Epithelial cell of proximal tubule (primary cell): ENCODE measurements at places on chromosomes 1 and 21.

DNA sequence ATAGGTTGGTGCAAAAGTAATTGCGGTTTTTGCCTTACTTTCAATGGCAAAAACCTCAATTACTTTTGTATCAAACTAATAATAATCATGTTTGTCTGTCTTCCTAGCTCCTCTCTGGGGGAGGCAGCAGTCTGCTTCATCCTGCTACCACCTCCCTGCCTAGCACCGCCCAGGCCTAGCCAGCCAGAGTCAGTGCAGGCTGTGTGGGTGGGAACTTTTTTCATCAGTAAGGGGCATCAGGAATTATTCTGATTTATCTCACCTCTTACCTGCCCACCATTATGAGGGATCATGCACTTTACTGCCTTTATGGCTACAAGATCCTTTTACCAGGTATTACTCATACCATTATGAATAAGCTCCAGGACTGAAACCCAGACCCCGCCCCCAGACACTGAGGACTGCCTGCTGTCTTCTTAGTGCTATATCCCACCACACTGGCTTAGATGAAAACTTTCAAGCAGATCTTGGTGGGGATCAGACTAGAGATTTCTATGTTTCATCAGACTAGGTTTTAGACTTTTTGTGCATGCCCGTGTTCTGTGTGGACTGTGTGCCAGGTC is 116.4 kb downstream of the PBX1 start:
- DNase-seq: no peak

GRCh38 chr1:246629976-246630375 is 63.7 kb downstream of the CNST start:
- DNase-seq: no peak

- no peak for DNase-seq
Measured at GRCh38 chr1:215730600-215730999, 163.5 kb downstream of the KCTD3 start.

DNA sequence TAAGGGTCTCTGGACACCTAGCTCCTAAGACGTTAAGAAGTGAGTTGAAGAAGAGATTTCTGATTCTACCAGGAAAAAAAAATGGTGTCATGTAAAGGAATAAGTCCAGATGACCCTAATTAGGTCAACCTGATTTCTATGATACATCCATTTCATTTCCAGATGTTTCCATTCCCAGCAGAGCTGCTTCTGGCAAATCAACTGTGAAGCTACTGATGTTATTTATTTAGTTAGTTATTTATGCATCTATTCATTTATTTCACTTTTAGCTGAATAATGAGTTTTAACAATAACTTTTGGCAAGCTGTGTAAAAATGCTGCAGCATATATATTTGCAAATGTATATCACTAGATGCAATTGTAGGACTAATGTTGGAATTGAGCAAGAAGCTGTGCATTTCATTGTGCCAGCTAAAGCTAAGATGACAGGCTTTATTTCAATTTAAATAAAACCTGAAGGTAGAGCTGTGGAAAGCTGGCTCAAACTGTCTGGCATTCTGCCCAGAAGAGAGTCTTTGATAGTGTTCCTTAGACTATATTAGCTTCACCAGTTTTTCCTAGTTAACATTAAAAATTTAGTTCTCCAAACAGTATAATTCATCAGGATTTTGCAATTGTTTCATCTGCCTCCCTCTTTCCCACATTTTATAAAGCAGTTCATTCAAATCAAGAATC is 1164.4 kb upstream of the ADGRL4 start:
- DNase-seq: no peak

- no peak for DNase-seq
Measured at GRCh38 chr1:15911927-15912326, 64.0 kb downstream of the ZBTB17 start.

DNA sequence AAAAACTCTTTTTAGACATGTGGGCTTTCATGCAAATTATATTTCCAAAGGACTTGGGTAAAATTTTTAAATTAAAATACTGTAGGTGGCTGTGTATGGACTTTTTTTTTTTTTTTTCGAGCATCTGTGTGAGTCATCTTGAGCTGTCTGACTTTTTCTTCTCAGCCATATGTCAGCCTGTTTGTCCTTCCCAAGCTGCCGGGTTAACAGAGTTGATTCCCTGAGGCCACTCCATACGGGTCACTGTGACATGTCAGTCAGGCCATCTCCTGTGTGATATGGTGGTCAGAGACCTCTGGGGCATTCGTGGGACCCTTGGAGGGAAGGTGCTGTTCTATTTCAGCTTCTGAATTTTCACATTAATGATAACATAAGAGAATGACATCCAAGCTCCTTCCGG is 148.3 kb downstream of the KCNJ6 start:
- DNase-seq: no peak

- no peak for DNase-seq
Measured at GRCh38 chr1:205716371-205717132, 33.4 kb downstream of the NUCKS1 start.

DNA sequence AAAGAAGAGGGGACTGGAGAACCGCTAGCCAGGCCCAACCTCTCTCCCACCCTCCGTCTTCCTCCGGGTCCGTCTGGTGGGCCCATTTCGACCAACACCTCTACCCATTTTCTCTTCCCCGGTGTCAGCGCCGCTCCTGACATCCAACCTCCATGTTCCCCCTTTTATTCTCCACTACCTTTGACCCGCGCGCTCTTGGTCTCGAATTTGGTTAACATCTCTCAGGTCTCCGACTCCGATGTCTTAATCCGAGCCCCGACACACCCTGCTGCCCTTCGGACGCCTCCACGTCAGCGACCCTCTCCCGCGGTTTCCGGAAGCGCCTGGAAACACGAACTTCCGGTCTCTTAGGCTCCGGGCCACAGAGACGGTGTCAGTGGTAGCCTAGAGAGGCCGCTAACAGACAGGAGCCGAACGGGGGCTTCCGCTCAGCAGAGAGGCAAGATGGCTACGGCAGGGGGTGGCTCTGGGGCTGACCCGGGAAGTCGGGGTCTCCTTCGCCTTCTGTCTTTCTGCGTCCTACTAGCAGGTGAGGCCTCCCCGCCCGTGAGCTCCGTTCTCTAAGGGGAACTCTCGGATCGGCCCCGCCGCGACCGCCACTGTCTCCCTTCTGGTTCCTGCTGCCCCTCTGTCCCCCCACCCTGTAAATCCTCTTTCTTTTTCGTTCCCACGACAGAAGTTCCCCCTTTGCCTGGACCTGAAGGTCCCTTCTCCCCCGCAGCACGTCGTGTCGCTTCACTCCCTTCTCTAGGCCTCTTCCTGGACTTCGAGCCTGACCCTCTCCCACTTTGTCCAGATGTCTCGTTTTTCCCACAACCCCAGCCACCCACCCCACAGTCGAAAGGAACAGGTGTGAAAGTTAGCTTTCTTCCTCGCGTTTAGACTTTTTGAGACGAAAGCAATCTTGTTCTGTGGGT is at the start of the genes COPA and NCSTN:
Gene COPA (minus strand): TSS at position 298 of the 917 bp plus-strand sequence. CDS start 80 bp downstream, at position 218.
Gene NCSTN (plus strand): TSS at position 431 of the 917 bp plus-strand sequence. CDS start 14 bp downstream, at position 445.
- peak; percentile 66 for DNase-seq

- no peak for DNase-seq
Measured at GRCh38 chr1:39562886-39563285, 13.7 kb downstream of the PABPC4 start.

- DNase-seq: no peak
Measured at GRCh38 chr1:54825696-54826095, 24.6 kb upstream of the TTC22 start.

- DNase-seq: no peak
Measured at GRCh38 chr1:23367451-23367790, 2.2 kb downstream of the ZNF436 start.

DNA sequence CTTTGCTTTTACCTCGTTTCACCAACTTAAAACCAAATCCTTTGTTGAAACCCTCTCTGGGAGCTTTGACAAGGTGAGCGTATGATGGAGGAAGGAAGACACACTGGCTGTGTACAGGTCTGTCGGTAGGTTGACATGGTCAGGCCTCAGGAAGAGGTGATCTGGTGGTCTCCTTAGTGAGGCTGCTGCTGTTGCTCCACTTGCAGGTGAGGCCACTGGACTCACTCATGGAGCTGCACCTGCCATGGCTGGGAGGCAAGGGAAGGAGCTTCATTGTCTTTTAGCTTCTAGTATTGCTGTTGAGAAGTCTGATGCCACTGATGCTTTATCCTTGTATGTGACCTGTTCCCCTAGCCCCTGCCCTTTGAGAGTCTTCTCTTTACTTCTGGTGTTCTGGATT is 35.7 kb downstream of the TENT5C start:
- DNase-seq: no peak

DNA sequence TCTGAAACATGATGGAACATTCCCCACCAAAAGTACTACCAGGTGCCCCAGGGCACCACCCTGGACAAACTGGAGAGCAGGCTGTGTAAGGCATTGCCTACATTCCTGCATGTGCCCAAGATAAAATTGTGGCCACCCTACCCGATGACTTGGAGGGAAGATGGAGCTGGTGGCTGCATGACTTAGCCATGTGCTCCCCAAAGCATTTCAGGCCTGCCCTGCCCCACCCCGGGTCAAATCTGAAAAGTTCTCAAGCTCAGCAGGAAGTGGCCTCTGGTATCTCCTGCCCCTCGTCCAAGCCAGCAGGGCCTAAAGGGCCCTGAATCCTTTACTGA is 8.5 kb downstream of the CD2 start:
- no peak for DNase-seq

- DNase-seq: peak; percentile 7
Measured at GRCh38 chr1:227996187-227996950, 10.4 kb upstream of the WNT3A start.

GRCh38 chr1:47224676-47225399 is 7.2 kb downstream of the TAL1 start:
- DNase-seq: no peak

- no peak for DNase-seq
Measured at GRCh38 chr1:5408401-5408800, 583.8 kb downstream of the NPHP4 start.

DNA sequence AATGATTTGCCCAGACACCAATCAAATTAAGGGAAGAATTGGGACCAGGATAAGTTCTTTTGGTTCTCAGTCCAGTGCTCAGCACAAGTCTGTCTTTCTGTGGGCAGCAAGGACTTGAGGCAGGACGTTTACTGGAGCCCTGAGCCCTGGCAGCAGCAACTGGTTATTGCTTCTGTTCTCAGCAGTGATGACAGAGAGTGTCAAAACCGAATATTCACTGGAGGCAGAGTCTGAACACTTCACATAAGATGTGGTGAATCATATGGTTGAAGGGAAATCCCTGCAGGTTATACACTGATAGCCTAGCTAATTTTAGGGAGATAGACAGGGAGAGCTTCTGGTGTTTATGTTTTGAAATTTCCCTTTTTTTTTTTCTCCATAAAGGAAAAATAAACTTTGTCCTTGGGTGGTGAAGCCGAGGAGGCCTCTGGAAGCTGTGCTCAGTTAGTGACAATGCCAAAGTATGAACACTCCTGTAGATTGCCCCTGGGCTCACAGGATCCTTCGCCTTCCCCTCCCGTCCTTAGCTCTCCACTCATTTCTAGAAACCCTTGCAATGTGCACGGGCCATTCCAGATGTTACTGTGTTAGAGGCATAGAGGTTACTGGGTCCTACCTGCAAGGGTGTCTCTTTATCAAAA is 26.3 kb upstream of the TSPAN2 start:
- DNase-seq: no peak

DNA sequence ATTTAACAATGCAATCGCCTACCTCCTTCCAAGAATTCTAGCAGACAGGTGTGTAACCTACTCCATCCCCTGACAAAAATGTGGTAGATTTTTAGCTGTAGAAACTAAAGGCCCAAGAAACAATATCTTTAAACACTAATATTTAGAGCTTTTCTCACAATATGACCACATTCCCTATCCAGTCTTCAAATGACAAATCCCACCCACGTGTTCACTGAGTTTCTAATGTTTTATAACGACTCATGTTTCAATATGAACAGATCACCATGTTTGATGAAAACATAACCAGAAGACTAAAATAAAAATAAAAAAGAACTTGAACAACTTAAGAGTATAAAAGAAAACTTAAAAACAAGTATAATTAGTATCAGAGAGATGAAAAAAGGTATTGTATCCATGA is 24.6 kb downstream of the RSBN1 start:
- no peak for DNase-seq

GRCh38 chr1:175062339-175062738 is 5.3 kb upstream of the TNN start:
- no peak for DNase-seq

DNA sequence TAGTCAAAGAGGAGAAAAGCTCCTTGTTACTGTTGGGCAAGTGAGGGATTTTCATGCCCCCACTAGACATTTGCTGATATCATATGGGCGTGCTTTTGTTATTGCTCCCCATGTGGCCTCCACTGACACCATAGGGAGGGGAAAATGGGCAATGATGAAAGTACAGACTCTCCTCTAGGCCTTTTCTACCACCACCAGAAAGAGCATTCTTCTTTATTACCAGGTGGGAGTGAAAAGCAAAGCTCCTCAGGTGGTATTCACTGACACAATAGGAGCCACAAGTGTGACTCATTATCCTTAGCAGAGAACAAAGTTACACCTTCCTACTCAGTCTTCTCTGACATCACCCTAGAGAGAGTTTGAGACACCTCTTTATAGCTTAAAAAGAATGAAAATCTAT is 667.1 kb downstream of the LTN1 start:
- DNase-seq: no peak

GRCh38 chr21:45537746-45538291 is 4.4 kb downstream of the SLC19A1 start:
- no peak for DNase-seq

- DNase-seq: no peak
Measured at GRCh38 chr1:109365642-109366204, 32.0 kb downstream of the SORT1 start.

- no peak for DNase-seq
Measured at GRCh38 chr1:202187041-202187671, 6.4 kb upstream of the LGR6 start.

- no peak for DNase-seq
Measured at GRCh38 chr1:228152918-228153258, 3.2 kb downstream of the GJC2 start.

DNA sequence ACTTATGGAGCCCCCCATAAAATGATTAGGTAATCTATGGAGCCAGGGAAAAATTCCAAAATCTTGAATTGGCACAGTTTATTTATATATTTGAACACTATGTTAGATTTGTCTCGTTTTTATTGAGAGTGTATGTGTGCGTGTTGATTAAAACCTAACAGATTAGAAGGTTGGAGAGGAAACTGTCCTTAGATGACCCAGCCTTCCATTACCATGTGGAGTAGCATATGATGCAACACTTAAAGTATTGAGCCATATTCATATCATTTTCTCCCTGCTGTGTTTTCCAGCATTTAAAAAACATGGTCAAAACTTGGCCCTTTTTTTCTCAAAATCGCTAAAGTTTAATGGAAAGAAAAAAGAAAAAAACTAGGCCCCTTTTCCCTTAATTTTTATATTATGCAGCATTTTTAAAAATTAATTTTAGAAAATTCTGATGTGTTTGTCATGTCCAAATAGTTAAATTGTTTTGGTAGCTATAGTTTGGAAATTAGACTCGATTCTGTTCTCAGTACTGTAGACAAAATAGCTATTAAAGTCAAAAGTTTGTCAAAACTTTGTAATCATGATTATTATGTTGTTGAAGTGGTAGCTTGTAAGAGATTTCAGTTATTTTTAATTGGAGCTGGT is 2.3 kb downstream of the LRRC8D start:
- no peak for DNase-seq

DNA sequence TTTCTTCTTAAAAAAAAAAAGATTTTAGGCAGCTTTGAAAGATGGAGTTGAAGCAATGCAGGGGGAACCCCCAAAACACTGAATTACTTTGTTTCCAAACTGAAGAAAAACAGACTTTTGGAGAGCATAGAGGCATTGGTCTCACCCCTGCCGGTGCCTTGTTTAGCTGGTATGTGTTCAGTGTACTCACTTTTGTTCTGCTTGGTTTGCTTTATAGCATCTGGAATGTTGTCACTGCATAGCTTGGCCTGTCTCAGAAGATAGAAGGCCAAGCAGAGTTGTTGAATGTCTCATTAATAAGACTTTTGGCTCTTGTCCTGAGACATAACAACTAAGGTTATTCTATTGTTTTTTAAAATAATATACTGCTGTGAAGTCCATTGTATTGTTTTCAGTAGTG is 6.9 kb downstream of the THRAP3 start:
- DNase-seq: no peak
